ENCODE measurements at places on chromosomes 13 and 19. TPM values are rescaled to one million over a fixed set of nuclear protein-coding genes. Genes with fewer than 3 reads are reported as not detected.

- H3K27me3 ChIP-seq: no peaks in the 10 kb centered on the region
- peaks cover 41% of the 10 kb centered on the region for H3K4me1 ChIP-seq
- peak overlapping the region; percentile 93 for H3K4me3 ChIP-seq
Observed at GRCh38 chr19:2059422-2060201, 8.6 kb upstream of the MKNK2 start.

GRCh38 chr13:61192826-61193225, 222.8 kb downstream of the PCDH20 start:
- H3K27me3 ChIP-seq: no peaks in the 10 kb centered on the region
- H3K4me1 ChIP-seq: no peaks in the 10 kb centered on the region
- DNase-seq: no peak
- no peak overlapping the region for H3K4me3 ChIP-seq

- no peaks in the 10 kb centered on the region for H3K27me3 ChIP-seq
- no peak overlapping the region for H3K4me3 ChIP-seq
- H3K4me1 ChIP-seq: no peaks in the 10 kb centered on the region
- no peak overlapping the region for H3K27ac ChIP-seq
Observed at GRCh38 chr13:32001769-32002168, 29.8 kb upstream of the FRY start.

- DNase-seq: no peak
- peaks cover 49% of the 10 kb centered on the region for H3K4me1 ChIP-seq
- H3K27me3 ChIP-seq: peaks cover 31% of the 10 kb centered on the region
- no peak overlapping the region for H3K27ac ChIP-seq
Observed at GRCh38 chr19:7677669-7678311, 900 bp downstream of the MCEMP1 start.

DNA sequence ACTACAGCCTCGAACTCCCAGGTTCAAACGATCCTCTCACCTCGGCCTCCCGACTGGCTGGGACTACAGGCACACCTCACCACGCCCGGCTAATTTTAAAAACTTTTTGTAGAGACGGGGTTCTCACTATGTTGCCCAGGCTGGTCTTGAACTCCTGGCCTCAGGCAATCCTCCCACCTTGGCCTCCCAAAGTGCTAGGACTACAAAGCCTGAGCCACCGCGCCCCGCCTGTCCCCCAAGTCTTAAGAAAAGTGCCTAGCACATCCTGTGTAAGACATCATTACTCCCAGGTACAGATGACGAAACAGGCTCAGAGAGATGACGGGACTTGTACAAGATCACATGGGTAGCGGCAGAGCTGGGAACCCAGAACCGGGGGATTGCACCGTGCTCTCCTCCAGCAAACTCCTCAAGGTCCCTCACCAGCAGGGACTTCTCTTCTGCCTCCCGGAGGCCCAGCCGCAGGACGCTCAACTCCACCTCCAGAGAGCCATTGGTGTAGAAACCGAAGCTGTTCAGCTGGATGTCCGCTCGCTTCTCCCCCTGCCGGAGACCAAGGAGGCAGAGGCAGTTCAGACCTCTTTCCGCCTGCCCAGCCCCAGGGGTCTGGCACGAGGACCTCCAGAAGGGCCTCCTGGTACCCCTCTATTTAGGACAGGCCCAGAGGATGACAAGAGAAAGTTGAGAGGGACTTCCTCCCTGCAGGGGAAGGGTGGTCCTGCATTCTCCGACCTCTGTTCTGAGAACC, 1.0 kb downstream of the GPR108 start:
- H3K27me3 ChIP-seq: no peaks in the 10 kb centered on the region
- peaks cover 22% of the 10 kb centered on the region for H3K36me3 ChIP-seq
- peaks cover 30% of the 10 kb centered on the region for H3K4me1 ChIP-seq
- H3K27ac ChIP-seq: peak overlapping the region; percentile 98

DNA sequence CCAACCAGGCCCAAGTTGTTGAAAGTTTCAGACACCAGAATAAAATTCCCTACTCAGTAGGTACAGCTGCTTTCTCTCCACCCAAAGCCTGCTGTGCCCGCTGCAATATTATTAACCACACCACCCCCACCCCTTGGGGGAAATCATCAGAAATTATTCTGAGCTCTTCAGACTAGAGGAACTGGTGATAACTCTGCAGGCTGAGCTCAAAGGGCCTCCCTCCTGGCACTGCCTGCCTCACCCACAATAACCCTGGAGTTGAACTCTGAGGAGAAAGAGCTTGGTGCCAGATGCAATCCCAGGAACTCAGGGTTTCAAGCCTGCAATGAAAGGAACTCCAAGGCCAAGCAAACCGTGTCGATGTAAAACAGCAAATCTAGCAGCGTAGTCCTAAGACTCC, 381.7 kb upstream of the ZNF507 start:
- DNase-seq: no peak
- H3K36me3 ChIP-seq: no peaks in the 10 kb centered on the region
- no peak overlapping the region for H3K27ac ChIP-seq
- no peaks in the 10 kb centered on the region for H3K4me1 ChIP-seq
- peaks cover 3% of the 10 kb centered on the region for H3K27me3 ChIP-seq

GRCh38 chr13:66048888-66049287, 1181.2 kb downstream of the PCDH9 start:
- no peaks in the 10 kb centered on the region for H3K36me3 ChIP-seq
- H3K27me3 ChIP-seq: no peaks in the 10 kb centered on the region
- H3K4me3 ChIP-seq: no peak overlapping the region
- no peaks in the 10 kb centered on the region for H3K4me1 ChIP-seq

- no peaks in the 10 kb centered on the region for H3K27me3 ChIP-seq
- no peak overlapping the region for H3K27ac ChIP-seq
- no peaks in the 10 kb centered on the region for H3K36me3 ChIP-seq
- H3K4me1 ChIP-seq: no peaks in the 10 kb centered on the region
- no peak for DNase-seq
Observed at GRCh38 chr13:83592095-83592494, 290.2 kb downstream of the SLITRK1 start.

DNA sequence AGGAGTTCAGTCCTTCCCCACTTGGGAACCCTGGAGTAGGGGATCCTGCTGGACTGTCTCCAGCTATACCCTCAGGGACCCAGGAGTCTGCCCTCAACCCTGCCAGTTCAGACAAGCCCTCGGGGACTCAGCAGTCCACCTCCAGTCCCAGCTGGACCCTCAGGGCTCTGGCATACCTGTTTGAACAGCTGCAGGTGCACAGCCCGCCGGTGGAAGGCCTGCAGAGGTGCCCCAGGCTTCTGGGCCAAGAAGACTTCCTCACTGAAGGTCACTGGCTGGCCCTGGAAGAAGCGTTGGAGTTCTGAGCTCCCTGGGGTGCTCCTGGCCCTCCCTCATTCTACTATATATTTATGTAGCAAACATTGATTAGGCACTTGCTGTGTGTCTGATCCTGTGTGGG, 8.6 kb downstream of the CRB3 start:
- no peak for DNase-seq
- H3K4me3 ChIP-seq: no peak overlapping the region
- H3K27ac ChIP-seq: no peak overlapping the region
- H3K36me3 ChIP-seq: peaks cover 26% of the 10 kb centered on the region

DNA sequence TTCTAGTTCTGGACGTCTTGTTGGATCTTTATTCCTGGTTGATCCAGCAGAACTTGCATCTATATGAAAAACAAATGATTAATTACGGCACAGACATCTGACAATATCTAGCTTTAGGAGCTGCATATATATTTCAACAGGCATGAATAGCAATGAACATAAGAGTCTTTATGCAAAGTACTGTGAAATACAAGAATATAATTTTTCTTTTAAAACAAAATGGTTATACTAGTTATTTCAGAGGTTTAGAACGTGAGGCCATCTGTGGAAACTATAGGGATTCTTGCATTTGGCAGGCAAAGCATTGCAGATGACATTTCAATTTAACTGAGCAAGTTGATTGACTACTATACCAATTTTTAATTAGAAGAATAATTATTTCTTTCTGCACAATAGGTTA, 40.5 kb downstream of the EFNB2 start:
- peaks cover 13% of the 10 kb centered on the region for H3K4me1 ChIP-seq
- H3K36me3 ChIP-seq: no peaks in the 10 kb centered on the region
- DNase-seq: no peak

GRCh38 chr19:14944456-14944855, 3.2 kb downstream of the OR7C2 start:
- H3K27ac ChIP-seq: no peak overlapping the region
- DNase-seq: no peak
- H3K27me3 ChIP-seq: peaks cover 3% of the 10 kb centered on the region
- H3K36me3 ChIP-seq: no peaks in the 10 kb centered on the region
- no peak overlapping the region for H3K4me3 ChIP-seq

GRCh38 chr19:17784201-17785008, 10.5 kb upstream of the B3GNT3 start:
- H3K27ac ChIP-seq: no peak overlapping the region
- DNase-seq: peak; percentile 83
- H3K27me3 ChIP-seq: no peaks in the 10 kb centered on the region
- no peak overlapping the region for H3K4me3 ChIP-seq
- H3K36me3 ChIP-seq: peaks cover 32% of the 10 kb centered on the region
- H3K4me1 ChIP-seq: peaks cover 4% of the 10 kb centered on the region

DNA sequence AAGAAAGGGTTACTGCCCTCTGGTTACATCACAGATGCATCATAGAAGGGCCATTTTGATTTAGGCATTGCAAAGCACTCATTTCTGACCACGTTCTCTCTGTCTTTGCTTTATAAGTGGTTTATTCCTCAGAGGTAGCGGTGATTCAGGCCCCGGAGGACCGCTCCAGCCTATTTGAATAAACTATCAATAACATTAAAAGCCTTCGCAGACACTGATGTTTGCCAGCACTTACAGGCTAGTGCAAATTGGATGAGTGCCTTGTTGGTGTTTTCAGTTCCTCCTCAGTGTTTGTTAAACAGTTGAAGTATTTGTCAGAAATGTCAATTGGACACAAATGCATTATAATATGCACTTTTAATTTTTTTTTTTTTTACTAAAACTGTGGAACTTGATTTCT, 120.2 kb downstream of the RXFP2 start:
- DNase-seq: no peak
- H3K36me3 ChIP-seq: peaks cover 2% of the 10 kb centered on the region
- H3K4me3 ChIP-seq: no peak overlapping the region
- no peaks in the 10 kb centered on the region for H3K4me1 ChIP-seq
- H3K27me3 ChIP-seq: no peaks in the 10 kb centered on the region

- H3K27ac ChIP-seq: no peak overlapping the region
- H3K36me3 ChIP-seq: peaks cover 15% of the 10 kb centered on the region
- H3K4me1 ChIP-seq: peaks cover 5% of the 10 kb centered on the region
- no peak for DNase-seq
- H3K4me3 ChIP-seq: no peak overlapping the region
Observed at GRCh38 chr19:11142528-11143171, 12.9 kb downstream of the SPC24 start.

- no peaks in the 10 kb centered on the region for H3K27me3 ChIP-seq
- DNase-seq: peak; percentile 75
- peaks cover 27% of the 10 kb centered on the region for H3K4me1 ChIP-seq
- H3K27ac ChIP-seq: peak overlapping the region; percentile 23
- no peaks in the 10 kb centered on the region for H3K36me3 ChIP-seq
Observed at GRCh38 chr19:44694184-44694579, 4.8 kb upstream of the CEACAM16 start.

- H3K27ac ChIP-seq: no peak overlapping the region
- H3K36me3 ChIP-seq: no peaks in the 10 kb centered on the region
- peak; percentile 47 for DNase-seq
- H3K4me3 ChIP-seq: no peak overlapping the region
- H3K4me1 ChIP-seq: peaks cover 4% of the 10 kb centered on the region
Observed at GRCh38 chr19:10858204-10858828, 10.1 kb downstream of the C19orf38 start.

DNA sequence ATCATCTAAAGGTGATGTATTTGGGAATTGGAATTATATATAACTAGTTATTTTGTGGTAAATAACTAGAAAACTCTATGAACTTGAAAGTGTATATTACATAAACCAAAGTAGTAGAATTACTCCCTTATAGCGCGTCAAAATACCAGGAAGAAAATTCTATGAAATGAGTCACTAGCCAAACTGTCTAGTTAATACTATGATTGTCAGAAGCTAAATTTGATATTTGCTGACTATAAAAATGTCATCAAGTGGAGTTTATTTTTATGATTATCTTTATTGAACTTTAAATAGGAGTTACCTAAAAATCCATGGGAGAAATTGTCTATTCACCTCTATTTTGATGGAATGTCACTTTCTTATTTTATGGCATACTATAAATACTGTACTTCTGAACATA, 100.6 kb downstream of the RNF17 start:
- H3K36me3 ChIP-seq: no peaks in the 10 kb centered on the region
- H3K27me3 ChIP-seq: peaks cover 9% of the 10 kb centered on the region
- H3K27ac ChIP-seq: no peak overlapping the region
- no peak for DNase-seq
- no peak overlapping the region for H3K4me3 ChIP-seq

DNA sequence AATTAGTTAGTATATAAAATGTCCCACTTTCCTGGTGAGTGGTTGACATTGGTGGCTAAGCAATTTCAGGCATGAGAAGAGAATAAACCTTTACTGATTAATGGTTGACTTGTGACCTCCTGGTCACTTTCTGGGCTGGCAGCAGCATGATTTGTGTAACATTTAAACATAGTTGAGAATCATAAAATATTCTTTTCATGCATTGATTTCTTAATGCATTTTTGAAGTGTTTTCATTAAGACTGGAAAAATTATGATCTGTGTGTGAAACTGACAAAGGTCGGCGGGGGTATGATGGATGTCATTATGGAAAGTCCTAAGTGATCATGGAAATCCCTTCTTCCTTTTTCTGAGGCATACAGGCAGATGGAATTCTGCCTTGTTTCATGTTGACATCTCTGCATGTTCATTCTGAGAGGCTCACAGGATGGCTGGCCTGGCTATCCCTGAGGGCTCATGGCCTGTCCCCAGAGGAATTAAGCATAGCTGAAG, 98.7 kb upstream of the RNF113B start:
- no peak overlapping the region for H3K27ac ChIP-seq
- DNase-seq: no peak
- peaks cover 10% of the 10 kb centered on the region for H3K27me3 ChIP-seq
- no peaks in the 10 kb centered on the region for H3K4me1 ChIP-seq
- no peaks in the 10 kb centered on the region for H3K36me3 ChIP-seq

DNA sequence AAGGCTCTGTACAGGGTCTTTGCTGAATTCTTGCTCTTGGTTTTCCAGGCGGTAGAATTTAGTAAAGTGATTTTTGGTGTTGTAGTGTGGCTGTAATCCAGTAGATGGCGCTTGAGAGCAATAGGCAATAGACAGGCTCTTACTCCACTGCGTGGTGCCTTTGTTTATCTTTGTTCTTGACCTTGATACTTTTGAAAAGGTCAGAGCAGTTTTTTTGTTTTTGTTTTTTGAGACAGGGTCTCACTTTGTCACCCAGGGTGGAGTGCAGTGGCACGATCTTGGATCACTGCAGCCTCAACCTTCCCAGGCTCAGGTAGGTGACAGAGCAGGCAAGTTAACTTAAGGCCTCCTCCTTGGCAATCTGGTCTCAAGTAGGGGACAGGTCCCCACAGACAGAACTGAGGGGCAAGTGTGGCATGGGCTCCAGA, 12.2 kb upstream of the LILRA5 start:
- no peak overlapping the region for H3K4me3 ChIP-seq
- DNase-seq: peak; percentile 38

GRCh38 chr19:3281026-3281425, 56.6 kb downstream of the CELF5 start:
- no peaks in the 10 kb centered on the region for H3K27me3 ChIP-seq
- H3K4me1 ChIP-seq: peaks cover 4% of the 10 kb centered on the region
- H3K36me3 ChIP-seq: no peaks in the 10 kb centered on the region
- H3K27ac ChIP-seq: no peak overlapping the region

The APOC1 gene
- 1.4 TPM for total RNA-seq

The IFI30 gene
- total RNA-seq: 23.7 TPM

The CD70 gene
- total RNA-seq: 10.7 TPM

The LGALS14 gene
- 1.6 TPM for total RNA-seq

The FTL gene
- total RNA-seq: 900 TPM

The C19orf53 gene
- 142 TPM for total RNA-seq

The KLK2 gene
- total RNA-seq: not detected

The CYP4F3 gene
- not detected for total RNA-seq

The SHANK1 gene
- not detected for total RNA-seq

The METTL21C gene
- total RNA-seq: not detected

The SPTBN4 gene
- total RNA-seq: 0.53 TPM

The CFD gene
- total RNA-seq: 0.40 TPM
